ENCODE measurements at places on chromosomes 5 and 9. TPM values are rescaled to one million over a fixed set of nuclear protein-coding genes. Genes with fewer than 3 reads are reported as not detected.

Gene BSPRY
- total RNA-seq, result 0.16 TPM

Gene TRIM7
- total RNA-seq, result 12.4 TPM

DNA sequence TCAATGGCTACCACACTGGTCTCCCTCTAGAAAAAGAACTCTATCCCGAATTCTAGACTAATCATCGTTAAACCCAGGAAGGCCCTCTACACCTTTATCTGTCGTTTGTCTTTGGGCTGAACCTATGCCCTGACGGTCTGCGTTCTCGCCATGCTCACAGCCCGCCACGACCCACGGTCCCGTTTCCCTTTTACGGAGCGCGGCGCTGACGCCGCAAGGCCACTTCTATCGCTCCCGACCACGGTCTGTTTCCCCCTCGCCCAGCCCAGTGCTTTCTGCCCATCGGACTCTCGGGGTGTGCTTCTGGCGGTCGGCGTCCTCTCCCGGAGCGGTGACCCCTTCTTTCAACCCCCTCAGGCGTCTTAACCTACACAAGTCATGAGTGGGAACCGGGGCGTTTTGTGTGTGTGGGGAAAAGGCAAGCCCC lies 974 bp downstream of the C9orf40 start:
- no peak for DNase-seq

- DNase-seq, result no peak
These were observed 65.0 kb downstream of the PRRT1B start for GRCh38 chr9:131610231-131610761.

Measured in K562 (cell line).